Activated T-helper 2 cell treated with anti-CD3 and anti-CD28 coated beads, Interferon-gamma antibody, Interleukin-2, Interleukin-4, amounts not matched to agents 10 μg/mL and 5 μg/mL and 100 μg/mL, durations not matched to agents 14 hours and 24 hours and 36 hours (primary cell): ENCODE measurements at places on chromosomes 2 and 18. TPM values are rescaled to one million over a fixed set of nuclear protein-coding genes. Genes with fewer than 3 reads are reported as not detected.

DNA sequence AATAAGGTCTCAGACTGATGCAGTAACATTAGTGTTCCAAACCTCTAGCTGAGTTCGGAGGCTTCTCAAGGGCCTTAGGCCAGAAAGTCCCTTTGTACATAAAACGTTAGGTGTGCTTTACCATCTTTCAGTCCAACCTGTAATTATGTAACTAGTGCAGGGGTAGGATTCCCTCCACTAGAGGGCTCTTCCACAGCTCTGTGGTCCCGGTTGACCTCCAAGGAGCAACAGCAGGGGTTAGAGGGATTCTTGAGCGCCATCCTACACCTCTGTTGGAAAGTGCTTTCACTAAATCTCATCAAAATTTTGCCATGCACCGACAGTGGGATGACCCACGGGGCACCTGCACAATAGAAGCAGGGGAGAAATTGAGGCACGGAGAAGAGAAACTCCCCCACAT is 155.8 kb upstream of the LRP1B start:
- no peak for DNase-seq

- DNase-seq, result no peak
Observed at GRCh38 chr2:128580988-128581848, 262.6 kb upstream of the HS6ST1 start.

GRCh38 chr18:49666045-49666775 is 104.4 kb downstream of the LIPG start:
- DNase-seq, result no peak

GRCh38 chr2:50529600-50530218 is 502.2 kb downstream of the NRXN1 start:
- DNase-seq, result no peak

Gene TNS1
- total RNA-seq, result 0.46 and 0.91 TPM in 2 replicates

Gene FAM110C
- total RNA-seq, result 5.3 and 5.7 TPM in 2 replicates

GRCh38 chr2:105882920-105883435 is 138.3 kb downstream of the NCK2 start:
- DNase-seq, result no peak

DNA sequence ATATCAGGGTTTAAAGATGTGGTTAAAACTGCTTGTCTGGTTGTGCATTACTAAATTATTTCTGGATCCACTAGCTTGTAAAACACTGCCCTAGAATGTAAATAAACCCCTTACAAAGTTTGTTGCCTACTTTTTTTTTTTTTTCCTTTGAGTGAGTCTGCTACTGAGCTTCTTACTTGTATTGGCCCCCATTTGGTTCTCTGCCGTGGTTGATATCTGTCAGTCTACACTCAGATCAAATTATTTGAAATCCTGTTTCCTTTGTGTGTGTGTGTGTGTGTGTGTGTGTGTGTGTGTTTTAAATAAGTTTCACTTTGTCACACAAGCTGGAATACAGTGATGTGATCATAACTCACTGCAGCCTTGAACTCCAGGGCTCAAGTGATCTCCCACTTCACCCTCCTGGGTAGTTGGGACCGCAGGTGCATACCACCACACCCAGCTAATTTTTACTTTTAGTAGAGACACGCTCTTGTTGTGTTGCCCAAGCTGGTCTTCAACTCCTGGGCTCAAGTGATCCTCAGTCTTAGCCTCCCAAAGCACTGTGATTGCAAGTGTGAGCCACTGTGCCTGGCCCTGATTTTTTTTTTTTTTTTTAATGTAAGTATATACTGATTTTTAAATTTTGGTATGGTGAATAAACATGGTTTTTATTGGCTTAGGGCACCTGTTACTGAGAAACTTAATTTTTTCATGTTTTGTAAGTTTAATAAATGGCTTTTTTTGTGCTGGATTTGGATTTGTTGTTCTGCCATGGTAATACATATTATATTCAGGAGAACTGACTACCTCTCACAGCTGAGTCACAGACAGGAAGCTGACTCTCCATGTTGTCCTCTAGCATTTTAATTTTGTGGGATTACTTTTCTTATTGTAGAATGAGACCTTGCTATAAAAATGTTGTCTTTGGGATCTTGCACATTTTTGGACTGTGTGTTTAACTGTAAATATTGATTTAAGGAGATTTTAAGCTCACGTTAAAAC is 48.5 kb downstream of the MAP4K4 start:
- DNase-seq, result no peak

DNA sequence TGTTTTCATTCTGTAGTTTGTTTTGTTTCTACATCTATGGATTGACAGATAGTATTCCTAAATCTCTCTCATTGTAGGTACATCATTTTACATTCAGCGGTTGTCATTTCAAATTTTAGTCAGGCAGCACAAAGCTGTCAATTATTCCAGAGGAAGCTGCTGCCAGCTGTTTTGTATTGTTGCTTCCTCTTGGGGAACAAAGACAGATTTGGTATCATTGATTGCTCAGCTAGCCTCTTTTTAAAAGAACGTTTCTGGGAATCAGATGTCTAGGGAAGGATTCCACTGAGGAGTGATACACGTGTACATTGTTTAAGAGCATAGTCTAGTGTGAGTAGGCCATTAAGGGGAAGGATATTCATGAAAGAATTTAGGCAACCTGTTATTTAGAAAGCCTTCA is 145.8 kb downstream of the AGPS start:
- DNase-seq, result no peak

DNA sequence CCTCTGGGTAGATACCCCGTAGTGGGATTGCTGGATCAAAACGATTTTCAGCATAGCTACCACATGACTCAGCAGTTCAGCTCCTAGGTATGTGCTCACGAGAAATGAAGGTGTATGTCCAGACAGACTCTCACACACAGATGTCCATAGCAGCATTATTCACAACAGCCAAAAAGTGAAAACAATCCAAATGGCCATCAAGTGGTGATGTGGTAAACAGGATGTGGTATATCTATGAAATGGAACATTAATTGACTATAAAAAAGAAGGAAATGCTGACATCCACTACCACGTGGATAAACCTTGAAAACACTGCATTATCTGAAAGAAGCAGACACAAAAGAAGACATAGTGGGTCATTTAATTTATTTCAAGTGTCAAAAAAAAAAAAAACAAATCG is 241.9 kb downstream of the EIPR1 start:
- DNase-seq, result no peak

GRCh38 chr2:59733970-59734369 is 819.5 kb downstream of the BCL11A start:
- no peak for DNase-seq

Gene PLEKHH2
- 21.3 and 25.1 TPM in 2 replicates for total RNA-seq

DNA sequence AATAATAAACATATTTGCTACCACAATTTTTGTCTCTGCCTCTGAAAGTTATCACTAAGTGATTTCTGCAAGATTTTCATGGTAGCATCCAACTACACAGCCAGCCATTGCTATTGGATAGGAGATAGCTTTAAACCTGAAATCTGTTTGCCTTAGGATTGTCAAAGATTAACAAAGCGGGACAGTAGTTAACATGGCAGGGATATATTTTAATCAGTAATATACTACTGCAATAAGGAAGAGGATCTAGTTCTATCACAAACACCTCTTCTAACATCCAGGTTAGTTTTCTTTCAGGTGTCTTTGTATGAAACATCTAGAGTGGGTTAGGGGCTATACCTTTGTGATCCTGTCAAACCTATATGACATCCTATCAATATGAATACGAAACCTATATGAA is 641.3 kb downstream of the DPP10 start:
- no peak for DNase-seq

- peak; percentile 18 for DNase-seq
Observed at GRCh38 chr2:177239932-177240630, 24.4 kb downstream of the NFE2L2 start.

DNA sequence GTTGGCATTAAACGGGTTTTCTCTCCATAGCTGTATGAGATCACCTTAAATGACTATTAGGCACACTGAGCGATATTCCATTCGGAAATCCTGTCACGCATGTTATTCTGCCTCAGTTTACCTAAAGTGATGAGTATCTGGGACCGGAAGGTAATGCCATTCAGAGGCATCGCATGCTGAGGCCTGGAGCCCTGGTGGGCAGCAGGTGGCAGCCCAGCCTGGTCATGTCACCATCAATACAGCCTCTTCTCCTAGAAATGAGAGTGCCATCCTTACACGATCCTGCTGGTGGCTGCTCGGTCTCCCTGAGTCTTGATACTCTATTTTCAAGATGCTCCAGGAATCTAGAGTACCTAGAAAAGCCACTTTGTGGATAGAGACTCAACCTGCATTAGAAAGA is 119.8 kb downstream of the EIPR1 start:
- DNase-seq, result no peak
